NCI-H2081 (cell line): ENCODE measurements at places on chromosomes 1 and 21.

- DNase-seq = no peak
Observed at GRCh38 chr21:31938330-31939301, 65.8 kb downstream of the HUNK start.

- no peak for DNase-seq
Observed at GRCh38 chr1:2251786-2252185, 23.7 kb downstream of the SKI start.

GRCh38 chr21:44566403-44566802 is 7.1 kb upstream of the KRTAP10-4 start:
- DNase-seq = no peak

- no peak for DNase-seq
Observed at GRCh38 chr1:42085596-42085995, 67.6 kb upstream of the GUCA2B start.

- no peak for DNase-seq
Observed at GRCh38 chr1:171457412-171457811, 27.9 kb upstream of the PRRC2C start.

DNA sequence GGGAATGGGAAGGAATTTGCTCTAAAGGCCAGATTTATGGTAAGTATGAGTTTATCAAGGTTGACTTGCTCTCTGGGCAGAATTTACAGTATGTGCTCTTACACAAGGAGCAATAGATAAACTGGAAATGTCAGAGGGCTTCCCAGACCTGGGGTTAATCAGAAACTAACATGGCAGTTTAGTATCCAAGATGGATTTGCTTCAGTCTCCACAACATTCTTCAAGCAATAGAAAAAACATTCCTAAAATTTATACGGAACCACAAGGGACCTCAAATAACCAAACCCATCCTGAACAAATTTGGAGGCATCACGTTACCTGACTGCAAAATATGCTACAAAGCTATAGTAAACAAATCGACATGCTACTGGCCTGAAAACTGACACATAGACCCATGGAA is 606.7 kb upstream of the CHRM3 start:
- DNase-seq = no peak

DNA sequence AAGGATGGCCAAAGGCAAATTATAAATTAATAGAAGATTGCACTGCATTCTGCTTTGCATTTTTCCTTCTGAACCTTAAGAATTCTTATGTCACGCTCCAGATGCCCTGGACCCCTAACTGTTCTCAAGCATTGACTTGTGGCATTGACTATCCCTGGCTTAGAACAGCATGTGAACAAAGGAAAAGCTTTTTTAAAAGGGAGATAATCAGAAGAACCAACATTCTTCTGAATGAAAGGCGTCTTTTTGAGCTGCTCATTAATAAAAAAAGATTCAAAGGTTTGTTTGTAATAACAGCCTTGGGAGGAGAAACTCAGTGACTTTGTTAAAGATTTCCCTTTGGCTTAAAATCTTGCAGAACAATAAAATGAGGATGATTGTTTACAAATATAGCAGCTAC is 105.5 kb downstream of the TNNI3K start:
- DNase-seq = no peak

- DNase-seq = no peak
Observed at GRCh38 chr1:210340841-210341240, 12.1 kb downstream of the HHAT start.

DNA sequence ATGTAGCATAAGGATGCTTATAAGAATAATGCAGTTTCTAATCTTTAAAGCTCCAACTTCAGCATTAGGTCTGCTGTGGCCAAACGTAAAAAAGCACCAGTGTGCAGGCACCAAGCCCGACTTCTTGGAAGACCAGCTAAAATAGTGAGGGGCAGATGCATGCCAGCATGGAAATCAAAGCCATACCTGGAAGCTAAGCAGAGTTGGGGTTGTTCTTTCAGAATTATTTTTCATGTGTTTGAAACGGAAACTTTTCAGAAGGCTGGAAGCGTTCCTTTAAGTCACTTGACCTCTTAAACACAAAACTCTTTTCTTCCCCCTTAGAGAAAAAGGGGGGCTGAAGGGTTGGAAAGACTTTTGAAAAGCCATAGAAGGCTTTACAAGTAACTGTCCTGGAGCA is 329.2 kb upstream of the C1orf87 start:
- DNase-seq = no peak

- DNase-seq = no peak
Observed at GRCh38 chr1:59057211-59057694, 239.6 kb upstream of the FGGY start.

GRCh38 chr1:165376041-165376810 is 19.7 kb upstream of the LMX1A start:
- DNase-seq = no peak

DNA sequence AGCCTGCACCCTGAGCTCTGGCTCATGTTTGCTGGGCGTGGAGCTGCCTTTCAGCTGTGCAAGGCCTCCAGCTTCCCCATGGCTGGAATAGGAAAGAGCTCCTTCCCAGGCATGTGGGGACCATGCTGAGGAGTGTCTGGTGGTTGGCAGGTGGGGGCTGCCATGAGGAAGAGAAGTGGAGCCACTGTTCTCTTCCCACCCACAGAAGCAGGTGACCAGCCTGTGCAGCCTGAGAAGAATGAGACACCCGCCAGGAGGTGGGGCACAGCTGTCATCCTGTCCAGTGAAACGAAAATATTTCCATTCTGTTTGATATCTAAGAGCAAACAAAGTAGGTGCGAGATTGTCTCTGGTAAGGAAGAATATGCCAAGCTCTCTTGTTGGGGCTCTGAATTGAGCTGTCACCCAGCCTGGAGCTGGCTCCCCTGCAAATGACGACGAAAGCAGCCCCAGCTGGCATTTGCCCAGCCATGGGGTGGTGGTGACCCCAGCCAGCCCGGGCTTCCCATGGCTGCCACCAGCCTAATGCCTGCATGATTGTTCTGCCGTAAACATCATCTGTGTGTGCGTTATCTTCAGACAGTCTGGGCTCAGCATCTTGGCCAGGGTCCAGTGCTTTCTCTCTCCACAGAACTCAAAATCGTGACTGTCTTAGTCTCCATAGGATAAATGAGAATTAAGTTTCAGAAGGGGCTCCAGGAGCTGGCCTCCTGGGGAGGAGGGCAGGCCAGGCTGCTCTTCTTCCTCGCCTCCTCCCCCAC is 429.8 kb upstream of the VAMP3 start:
- peak; percentile 22 for DNase-seq

- no peak for DNase-seq
Observed at GRCh38 chr1:98019747-98020146, 98.9 kb upstream of the DPYD start.

DNA sequence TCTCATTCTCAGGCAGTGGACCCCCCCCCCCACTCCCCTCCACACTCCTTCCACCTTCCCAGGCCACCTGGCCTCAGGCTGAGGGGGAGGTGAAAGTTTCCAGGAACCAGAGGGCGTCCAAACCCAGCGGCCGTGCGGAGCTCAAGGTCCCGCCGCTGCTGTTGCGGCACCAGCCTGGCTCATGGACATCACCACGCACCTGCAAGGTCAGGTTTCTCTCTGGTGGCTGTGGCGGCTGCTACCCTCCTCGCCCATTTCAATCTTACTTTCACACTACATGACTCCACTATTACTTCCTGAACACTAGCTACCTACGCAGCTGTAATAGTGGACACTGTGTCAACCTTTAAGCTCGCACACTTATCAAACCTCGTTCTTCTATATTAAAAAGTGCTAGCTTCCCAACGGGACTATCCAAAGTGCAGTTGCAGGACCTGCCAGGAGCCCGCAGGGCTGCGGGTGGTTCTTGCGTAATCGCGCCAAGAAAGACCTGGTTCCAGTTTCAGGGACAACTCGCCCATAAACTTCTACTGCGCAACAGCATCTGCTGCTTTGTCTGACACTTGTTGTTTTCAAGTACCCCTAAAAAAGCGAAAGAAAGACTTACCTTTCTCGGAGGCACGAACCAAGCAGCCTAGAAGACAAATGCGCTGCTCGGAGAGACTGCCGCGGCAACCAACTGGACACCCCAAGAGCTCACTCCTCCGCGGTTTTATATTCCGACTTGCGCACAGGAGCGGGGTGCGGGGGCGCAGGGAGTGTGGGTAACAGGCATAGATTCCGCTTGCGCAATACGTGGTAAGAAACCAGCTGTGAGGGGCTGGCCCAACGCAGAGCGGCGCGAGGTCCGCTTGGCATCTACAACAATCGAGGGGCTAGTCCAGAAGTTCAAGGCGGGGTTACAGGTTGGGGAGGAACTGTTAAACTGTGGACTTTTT is at the start of gene DIRAS3:
Gene DIRAS3 (minus strand): TSS at position 687 of the 938 bp plus-strand sequence. CDS start 3,330 bp downstream, outside the sequence.
- no peak for DNase-seq

- DNase-seq = no peak
Observed at GRCh38 chr1:116287341-116288200, 85.5 kb upstream of the ATP1A1 start.

GRCh38 chr1:248810727-248811513 is 14.8 kb downstream of the SH3BP5L start:
- peak; percentile 11 for DNase-seq

GRCh38 chr1:45306319-45306718 is 20.4 kb upstream of the HPDL start:
- DNase-seq = no peak

GRCh38 chr1:5969168-5969567 is 23.1 kb downstream of the NPHP4 start:
- DNase-seq = no peak

DNA sequence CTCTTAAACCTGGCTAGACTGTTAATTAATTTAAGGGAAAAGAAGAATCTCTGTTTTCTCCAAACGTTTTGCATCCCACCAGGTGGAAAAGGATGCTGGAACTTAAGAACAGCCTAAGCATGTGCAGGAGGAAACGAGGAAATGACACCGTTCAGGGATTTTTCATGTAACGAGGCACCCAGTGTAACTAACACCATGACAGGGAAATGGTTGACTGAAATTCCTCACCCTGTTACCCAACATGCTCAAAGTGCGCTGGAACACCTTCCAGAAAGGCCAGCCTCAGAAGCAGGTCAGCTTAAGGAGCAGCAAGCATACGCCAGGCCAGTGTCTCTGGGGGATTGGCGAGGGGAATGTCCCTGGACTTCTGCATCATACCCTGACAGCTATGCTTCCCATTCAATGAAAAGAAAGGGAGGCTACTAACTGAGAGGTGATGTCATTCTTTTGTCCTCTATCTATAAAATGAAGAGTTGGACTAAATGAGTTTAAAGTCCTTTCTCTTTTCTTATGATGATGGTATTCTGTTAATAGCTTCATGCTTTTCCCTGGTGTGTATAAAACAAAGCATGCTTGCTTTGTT is 21.6 kb downstream of the TNN start:
- DNase-seq = no peak

- DNase-seq = no peak
Observed at GRCh38 chr1:231616667-231617066, 9.9 kb upstream of the DISC1 start.

- DNase-seq = no peak
Observed at GRCh38 chr1:91075233-91076135, 53.6 kb upstream of the ZNF644 start.

DNA sequence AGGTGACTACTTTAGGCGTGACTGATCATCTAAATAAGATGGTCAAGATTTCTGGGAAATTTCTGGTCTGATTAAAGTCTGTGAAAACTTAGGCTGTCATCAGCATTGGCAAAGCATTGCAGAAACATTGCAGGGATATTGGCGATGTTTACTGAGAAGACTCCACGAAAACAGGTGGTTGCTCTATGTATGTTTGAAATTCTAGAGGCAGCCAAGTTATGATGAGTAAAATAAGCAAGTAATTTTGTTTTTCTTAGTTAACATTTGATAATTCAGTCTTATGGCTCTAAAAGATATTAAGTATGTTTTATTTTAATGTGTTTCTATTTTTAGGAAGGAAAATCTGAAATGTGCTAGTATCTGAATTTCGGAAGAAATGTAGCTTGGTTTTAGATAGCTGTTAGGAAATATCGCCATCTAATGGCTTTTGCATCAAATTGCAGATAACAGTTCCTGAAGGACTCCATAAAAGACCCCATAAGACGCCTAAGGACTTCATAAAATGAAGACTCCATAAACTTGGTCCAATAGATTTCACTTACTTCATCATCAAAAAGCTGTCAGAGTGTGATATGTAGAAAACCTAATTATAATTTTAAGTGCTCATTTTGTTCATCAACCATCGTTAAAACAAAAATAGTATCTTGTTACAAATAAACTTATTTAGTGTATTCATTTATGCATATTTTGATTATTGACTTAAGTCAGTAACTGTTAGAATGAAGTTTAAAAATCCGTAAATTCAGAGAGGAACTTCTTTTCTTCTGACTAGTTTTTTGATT is 344.6 kb downstream of the RYR2 start:
- peak; percentile 45 for DNase-seq

- DNase-seq = no peak
Observed at GRCh38 chr1:234509457-234510328, 30.7 kb upstream of the TARBP1 start.

DNA sequence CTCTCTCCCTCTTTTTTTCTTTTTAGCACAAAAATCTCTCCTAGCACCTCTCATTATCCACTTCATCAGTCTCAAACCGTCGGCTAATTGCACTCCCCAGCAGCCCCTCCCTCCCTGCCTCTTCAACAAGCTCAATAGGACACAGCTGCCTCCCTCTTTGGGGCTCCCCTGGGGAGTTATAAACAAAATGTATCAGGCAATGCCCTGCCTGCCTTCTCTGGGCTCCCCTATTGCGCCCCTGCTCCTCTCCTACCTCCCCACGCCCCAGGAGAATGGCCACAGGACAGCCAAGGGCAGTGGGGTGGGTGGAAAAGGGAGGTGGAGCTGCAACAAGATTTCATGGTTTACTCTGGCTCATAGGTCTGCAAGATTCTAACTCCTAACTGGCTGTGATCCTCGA is 147.1 kb upstream of the GRIK3 start:
- DNase-seq = no peak

GRCh38 chr1:56033321-56034037 is 545.9 kb downstream of the PLPP3 start:
- DNase-seq = no peak

GRCh38 chr1:247295274-247295684 is 36.4 kb downstream of the ZNF496 start:
- DNase-seq = no peak

DNA sequence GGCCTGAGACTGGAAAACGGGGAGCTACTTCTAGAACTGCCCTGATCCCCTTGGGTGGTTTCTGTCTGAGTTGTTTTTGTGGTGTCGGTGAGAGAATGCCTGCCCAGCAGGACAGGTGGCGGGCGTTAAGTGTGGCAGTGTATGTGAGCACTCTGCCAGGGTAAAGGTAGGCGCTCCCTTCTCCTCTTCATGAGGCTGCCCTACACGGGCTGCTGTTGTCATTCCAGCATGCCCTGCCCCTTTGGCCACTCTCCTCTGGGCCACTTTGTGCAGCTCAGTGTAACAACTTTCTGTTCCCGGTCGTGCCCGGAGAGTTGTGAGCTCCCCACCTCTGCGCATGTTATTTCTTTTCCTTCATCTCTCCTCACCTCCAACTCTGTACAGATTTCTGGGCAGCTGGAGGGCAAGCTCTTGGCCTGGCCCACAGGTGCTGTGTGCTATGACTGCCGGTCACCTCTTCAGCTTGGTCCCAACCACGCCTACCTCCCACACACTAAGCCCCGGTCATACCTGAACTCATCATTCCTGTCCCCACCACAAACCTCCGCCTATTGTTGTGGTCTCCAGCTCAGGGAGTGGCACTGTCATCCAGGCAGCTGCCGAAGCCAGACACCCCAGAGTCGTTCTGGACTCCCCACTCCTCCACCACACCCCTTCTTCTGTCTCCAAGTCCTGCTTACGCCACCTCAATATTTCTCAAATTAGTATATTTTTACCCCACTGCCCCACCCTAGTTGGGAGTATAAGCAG is 69.0 kb downstream of the GADD45A start:
- DNase-seq = no peak
